ENCODE measurements at places on chromosomes 7 and 10.

DNA sequence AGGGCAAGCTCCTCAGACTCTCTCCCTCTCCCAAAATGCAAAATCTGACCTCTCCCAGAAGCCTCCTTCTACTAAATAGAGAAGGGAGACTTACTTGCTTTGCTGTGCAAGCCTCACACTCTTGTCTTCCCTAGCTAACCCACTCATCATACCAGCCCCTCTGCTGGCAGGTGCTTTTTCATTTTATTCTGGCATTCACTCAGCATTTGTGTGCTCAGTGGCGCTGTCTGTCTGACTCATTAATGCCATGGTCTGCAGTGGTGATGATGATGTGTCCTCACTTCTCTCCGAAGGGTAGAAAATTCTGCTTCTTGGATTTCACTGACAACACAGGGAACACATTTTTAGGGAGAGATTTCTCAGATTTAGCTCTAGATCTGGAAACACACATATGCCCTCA lies 22.0 kb upstream of the BTRC start:
- no peak for DNase-seq

GRCh38 chr10:23015021-23015707 lies 80.2 kb upstream of the MSRB2 start:
- peak; percentile 76 for DNase-seq

GRCh38 chr7:94633687-94634086 lies 22.2 kb downstream of the SGCE start:
- no peak for DNase-seq

DNA sequence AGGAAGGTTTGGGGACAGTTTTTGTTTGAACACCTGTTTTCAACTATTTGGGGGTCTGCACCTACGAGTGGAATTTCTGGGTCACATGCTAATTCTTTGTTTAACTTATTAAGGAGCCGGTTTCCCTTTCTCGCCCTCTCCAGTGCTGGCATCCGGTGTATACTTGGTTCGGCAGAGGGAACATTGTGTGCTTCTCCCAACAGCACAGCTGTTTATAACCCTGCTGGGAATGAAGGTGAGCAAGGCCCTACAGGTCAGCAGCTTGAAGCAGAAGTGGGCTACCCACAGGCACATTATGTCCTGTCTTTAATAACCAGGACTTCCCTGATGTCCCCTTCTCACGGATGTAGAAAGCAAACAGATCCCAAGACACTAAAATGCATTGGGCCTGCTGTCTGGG lies 87.5 kb upstream of the PDCD4 start:
- DNase-seq: no peak

- DNase-seq: no peak
Measured at GRCh38 chr7:39357648-39358047, 208.6 kb upstream of the YAE1 start.

Measured in MV-4-11 (cell line).